ENCODE measurements at places on chromosomes 1 and 21.

- no peak for DNase-seq
Measured at GRCh38 chr21:16942703-16943102, 570.1 kb upstream of the CXADR start.

GRCh38 chr21:26972192-26972591 lies 5.3 kb upstream of the ADAMTS5 start:
- DNase-seq: no peak

DNA sequence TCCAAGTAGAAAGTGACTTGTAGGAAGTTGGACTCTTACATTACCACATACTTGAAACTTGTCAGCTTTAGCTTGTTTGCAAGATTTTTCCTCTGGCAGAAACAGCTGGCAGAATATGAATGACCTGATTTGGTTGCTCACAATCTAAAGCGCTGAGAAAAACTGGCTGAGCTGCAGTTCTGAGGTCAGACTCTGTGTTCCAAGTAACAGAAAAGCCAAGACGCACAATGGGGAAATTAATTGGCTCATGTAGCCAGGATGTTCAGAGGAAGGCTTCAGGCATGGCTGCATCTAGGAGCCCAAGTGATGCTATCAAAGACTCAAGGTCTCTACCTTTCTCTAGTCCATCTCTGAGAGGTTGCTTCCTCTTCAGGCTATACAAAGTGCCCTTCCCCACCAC lies 27.0 kb downstream of the ALPL start:
- DNase-seq: no peak

- no peak for DNase-seq
Measured at GRCh38 chr1:48017716-48018115, 20.5 kb upstream of the TRABD2B start.

GRCh38 chr1:66245691-66246090 lies 288.3 kb upstream of the SGIP1 start:
- DNase-seq: no peak

Data from stimulated activated CD4-positive, alpha-beta T cell treated with anti-CD3 and anti-CD28 coated beads, Interleukin-1b, Interleukin-23, amount 100 ng/mL, for 24 hours (primary cell).